ENCODE measurements at places on chromosomes 4 and X. TPM values are rescaled to one million over a fixed set of nuclear protein-coding genes. Genes with fewer than 3 reads are reported as not detected.

The SPOCK3 gene
- not detected for total RNA-seq

The ZNF711 gene
- 0.86 TPM for total RNA-seq

The SPATA4 gene
- total RNA-seq = 0.97 TPM

The NUP62CL gene
- total RNA-seq = under 0.01 TPM

The GYPE gene
- 0.64 TPM for total RNA-seq

DNA sequence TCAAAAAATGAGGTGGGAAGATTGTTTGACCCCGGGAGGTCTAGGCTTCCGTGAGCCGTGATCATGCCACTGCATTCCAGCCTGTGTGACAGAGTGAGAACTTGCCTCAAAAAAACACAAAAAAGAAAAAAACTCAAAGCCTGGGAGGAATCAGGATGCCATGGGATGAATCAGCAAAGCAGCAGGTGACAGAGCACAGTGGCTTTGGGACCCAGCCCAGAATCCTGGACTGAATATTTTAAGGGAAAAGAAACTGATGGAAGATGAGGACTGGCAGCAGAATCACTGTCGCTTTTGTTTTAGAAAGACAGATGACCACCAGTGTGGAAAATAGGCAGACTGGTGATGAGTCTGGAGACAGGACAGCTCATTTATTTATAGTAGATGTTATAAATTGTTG is 16.6 kb downstream of the S100G start:
- DNase-seq = peak; percentile 20

DNA sequence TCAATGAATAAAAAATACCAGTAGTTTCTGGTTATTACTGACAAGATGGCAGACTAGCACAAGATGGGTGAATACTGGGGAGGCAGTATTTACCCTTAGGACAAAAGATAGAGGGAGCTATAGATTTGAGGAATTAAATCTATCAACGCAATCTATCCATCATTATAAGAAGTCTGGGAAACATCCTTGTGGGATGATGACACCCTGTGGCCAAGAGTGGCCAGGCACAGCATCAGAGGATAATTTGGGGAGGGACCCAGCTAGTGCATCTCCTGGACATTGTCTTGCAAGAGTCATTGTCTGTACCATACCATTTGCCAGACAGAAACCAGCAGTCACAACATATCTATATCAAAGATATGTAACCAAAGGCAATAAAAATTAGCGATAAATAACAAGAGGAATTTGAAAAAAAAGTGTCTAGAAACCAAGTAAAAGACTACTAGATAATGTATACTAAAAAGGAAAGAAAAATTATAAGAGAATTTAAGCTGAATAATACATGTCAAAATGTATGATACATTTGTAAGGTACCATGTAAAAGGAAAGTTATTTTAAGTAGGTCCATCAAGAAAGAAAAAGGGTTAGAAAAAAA is 22.9 kb downstream of the KCTD8 start:
- no peak for DNase-seq

GRCh38 chrX:100743009-100743607 is 11.2 kb upstream of the SYTL4 start:
- peak; percentile 72 for DNase-seq

DNA sequence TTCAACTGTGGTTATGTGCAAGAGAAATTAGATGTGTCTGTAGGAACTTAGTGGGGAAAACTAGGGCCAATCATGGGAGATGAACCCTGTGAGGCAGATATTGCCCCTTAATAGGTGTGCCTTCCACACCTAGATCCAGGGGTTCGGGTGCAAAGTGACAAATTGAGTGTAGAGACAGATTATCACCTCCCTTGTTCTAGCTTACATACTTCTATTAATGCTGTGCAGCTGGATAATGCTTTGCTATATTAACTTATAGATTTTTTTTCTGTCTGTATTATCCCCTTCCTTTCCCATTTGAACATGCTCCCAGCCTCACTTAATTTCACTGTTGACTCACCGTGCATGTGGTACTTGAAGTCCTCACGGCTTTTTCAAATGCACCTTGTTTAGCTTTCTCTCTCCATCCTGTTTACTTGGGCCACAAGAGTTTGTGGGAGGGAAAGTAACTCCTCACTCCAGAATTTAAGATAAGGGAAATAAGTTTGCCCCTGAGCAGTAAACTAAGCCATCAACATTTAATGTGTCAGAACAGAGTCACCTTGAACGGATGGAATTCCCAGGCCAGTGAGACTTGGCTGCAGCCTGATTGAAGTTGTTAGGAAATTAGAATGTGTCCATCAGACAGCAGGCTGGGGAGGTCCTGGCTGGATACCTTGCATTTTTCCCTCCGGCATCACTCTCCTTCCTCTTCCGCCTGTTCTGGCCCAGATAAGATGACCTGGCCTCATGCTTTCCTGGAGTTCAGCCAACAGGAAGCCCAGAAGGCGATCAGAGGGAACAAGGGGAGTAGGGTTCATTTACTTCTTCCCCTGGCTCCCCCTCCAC is 478.4 kb downstream of the BCOR start:
- peak; percentile 5 for DNase-seq

- DNase-seq = no peak
These were observed 108.3 kb downstream of the JADE1 start for GRCh38 chr4:128917781-128918180.

Measured in fibroblast of villous mesenchyme (primary cell).